Ureter (tissue), 1 donor: ENCODE measurements at places on chromosomes 2 and 18. TPM values are rescaled to one million over a fixed set of nuclear protein-coding genes. Genes with fewer than 3 reads are reported as not detected.

- DNase-seq = no peak
Observed at GRCh38 chr2:51329512-51329911, 297.6 kb upstream of the NRXN1 start.

GRCh38 chr2:120219766-120220165 is 3.4 kb downstream of the TMEM185B start:
- DNase-seq = no peak

- DNase-seq = no peak
Observed at GRCh38 chr2:114727012-114727411, 284.6 kb downstream of the DPP10 start.

GRCh38 chr2:47558116-47558767 is 155.3 kb downstream of the MSH2 start:
- DNase-seq = no peak

GRCh38 chr2:220528180-220528675 is 900.8 kb downstream of the SLC4A3 start:
- DNase-seq = no peak

GRCh38 chr2:168293766-168294165 is 46.4 kb upstream of the STK39 start:
- DNase-seq = no peak

- DNase-seq = no peak
Observed at GRCh38 chr2:153939124-153939796, 67.5 kb downstream of the GALNT13 start.

DNA sequence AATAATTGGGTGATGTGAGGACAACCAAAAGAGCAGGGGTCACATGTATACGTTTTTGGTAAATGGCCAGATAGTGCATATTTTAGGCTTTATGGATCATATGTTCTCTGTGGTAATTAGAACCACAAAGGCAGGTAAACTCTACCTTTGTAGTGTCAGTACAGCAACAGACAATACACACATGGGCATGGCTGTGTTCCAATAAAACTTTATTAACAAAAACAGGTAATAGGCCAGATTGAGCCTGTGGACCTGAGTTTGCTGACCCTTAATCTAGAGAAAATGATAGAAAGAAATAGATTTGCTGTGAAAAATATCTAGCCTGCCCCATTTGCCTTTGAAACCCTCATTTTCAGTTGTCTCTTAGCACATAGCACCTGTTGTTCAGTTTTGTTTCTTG is 177.2 kb upstream of the CXCR4 start:
- no peak for DNase-seq

Gene CENPO
- 7.7 TPM for total RNA-seq

Gene EVX2
- not detected for total RNA-seq

Gene NT5C1B
- not detected for total RNA-seq

Gene SLC8A1
- 116 TPM for total RNA-seq

Gene ERFE
- total RNA-seq = 1.8 TPM

Gene OBSL1
- 89.1 TPM for total RNA-seq

Gene TRAPPC12
- 173 TPM for total RNA-seq
